ENCODE measurements at places on chromosomes 3 and 15.

- no peak for DNase-seq
These were observed 79.1 kb upstream of the FAN1 start for GRCh38 chr15:30824518-30825195.

DNA sequence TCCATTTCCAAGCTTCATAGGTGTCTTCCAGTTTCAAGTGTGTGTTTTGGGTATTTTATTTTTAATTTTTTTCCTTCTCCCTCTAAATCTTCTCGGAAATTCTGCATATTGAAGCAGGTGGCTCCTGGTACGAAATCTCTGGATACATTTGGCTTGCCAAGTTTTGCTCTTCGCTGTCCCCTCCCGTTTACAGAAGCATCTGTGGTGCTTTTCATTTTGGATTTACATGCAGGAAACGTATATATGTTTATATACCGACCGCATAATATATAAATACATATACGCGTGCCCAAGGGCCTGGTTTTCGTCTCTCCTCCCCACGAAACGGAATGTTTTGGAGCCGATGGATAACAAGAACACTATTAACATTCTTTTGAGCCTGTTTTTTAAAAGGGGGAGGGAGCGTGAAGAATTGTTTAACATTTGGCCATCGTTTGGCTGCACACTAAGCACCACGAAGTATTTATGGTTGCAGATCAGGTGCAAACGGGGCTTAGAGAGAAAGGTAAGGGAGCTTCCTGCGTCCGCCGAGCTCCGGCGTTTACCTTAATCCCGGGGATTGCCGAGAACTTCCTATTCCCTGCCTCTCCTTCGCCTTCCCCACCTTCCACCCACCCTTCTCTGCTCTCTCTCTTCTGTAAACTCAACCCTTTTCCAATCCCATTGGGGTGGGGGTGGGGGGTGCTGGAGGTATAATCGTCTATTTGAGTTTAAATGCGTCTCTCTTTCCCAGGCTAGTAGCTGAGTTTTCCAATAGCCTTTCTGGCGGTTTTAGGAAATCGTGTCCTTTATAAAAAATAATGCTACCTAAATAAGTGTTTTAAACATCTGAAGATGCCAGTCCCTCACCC lies 1.1 kb upstream of the NLGN1 start:
- DNase-seq: no peak

GRCh38 chr3:125105116-125105515 lies 49.3 kb upstream of the HEG1 start:
- DNase-seq: no peak

DNA sequence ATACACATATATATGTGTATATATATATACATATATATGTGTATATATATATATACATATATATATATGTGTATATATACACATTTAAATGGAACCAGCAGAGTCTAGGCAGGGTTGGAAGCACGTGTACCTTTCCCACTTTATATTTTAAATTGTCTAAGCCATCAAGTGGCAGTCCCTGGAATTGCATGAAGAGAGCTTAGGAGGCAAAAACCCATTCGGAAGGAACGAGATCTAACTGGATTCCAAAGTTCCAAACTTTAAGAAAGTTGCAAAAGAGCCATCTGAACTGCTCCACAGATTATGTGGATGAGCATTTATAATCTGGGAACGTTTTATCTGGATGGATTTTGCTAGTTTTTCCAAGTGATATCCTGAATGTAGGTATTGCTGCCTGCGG lies 186.5 kb downstream of the FOXP1 start:
- DNase-seq: no peak

GRCh38 chr3:56115698-56116097 lies 352.6 kb downstream of the ERC2 start:
- no peak for DNase-seq

DNA sequence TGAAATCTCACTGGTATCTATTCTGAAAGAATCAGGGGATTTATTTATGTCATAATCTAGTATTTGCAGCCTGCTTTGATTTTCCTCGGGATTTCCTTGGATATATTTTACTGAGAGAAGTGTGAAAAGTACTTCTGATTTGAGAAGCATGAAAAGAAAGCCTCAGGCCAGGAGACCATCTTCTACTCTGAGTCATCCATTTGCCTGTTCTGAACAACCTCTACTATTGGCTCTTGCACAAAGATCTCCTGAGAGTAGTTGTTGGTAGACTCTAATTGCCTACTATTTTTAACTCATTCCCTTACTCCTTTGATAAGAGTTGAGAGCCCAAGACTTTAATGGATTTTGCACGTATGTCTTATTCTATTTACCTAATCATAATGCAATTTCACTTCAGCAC lies 318.9 kb downstream of the BCHE start:
- DNase-seq: no peak

- no peak for DNase-seq
These were observed 995.3 kb downstream of the ROBO2 start for GRCh38 chr3:78035131-78035641.

- no peak for DNase-seq
These were observed 28.4 kb upstream of the LDHAL6B start for GRCh38 chr15:59178151-59178695.
